Fibroblast of pulmonary artery (primary cell): ENCODE measurements at places on chromosomes 3 and 15.

DNA sequence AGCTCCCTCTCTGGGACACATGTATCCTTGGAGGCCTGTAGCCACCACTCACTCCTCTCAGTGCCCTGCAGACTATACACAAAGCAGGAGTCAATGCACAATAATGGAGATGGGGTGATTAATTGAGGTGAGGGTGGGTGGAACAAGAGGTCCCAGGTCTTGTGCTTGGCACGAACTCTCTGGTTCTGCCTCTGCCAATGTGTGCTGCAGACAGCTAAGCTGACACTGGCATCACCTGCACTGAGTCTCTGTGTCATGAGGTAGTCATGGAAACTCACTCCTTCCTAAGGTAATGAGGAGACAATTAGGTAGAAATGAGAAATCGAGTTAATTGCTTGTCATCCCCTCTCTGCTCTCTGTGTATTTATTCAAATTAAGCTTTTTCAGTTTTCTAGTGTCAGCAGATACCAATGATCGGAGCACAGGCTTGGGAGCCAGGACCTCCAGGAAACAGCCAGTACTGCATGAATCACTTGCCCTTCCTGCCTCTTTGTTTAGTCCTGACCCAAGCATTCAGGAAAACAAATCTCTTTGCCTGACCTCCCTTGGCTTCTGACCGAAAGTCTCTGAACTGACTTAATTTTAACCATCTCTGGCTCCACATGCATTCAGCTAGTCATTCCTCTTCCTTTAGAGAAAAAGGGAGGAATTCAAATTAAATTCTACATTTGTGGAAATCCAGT lies 56.7 kb downstream of the DRD3 start:
- DNase-seq, result peak; percentile 71

DNA sequence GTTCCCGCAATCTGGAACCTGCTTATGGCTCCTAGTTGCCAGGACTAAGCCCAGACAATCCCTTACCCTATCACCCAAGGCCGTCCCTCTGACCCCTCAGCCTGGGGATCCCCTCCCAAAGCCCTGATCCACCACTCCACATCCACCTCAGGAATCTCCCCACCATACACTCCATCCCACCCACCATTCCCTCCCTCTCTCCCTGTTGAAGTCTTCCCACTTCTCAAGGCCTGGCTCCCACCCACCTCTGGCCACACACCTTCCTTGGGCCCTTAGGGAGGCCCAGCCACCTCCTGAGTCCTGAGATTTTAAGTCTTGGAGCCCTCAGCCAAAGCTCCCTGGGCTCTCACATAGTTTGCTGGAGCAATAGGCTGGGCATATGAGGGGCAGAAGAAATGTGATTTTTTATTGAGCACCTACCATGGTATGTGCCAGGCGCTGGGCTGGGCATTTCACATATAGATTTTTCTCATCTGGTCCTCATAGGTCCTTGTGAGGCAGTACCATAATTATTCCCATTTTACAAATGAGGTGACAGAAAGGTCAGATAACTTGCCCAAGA lies 48.1 kb downstream of the HCN4 start:
- no peak for DNase-seq

- DNase-seq, result no peak
These were observed 30.4 kb upstream of the PLAAT1 start for GRCh38 chr3:193210618-193211017.

- DNase-seq, result peak; percentile 57
These were observed 20.7 kb downstream of the ZBTB38 start for GRCh38 chr3:141388823-141389621.

DNA sequence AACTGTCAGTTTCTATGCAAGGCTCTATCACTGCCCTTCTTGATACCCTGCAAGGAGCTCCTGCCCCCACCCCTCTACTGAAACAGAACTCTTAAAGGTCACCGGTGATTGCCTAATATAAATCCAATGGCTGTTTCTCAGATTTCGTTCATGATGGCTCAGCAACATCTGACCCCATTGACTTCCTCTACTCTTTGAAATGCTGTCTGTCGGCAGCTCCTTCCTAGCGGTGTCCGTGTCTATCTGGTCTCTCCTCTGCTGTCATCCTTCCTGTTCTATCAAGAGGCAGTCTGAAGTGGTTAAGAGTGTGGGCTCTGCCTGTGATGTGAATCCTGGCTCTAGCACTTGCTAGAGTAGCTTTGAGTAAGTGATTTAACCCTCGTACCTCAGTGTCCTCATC lies 5.5 kb downstream of the TMEM266 start:
- DNase-seq, result no peak
